ENCODE measurements at places on chromosomes 2 and 18.

DNA sequence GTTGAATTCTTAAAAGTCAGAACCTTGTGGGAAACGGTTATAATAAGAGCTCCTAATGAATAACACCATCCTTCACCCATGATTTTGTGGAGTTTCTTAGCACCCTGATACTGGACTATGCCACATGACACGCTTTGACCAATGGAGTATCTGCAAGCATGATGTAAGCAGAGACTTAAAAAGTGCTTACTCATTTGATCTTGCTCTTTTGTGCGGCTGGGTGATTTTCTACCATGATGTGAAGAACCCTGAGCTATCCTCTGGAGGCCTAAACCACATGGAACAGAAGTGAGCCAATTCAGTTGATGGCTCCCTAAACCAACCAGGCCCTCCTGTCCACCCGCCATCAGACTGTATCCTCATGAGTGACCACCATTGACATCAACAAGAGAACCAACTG lies 70.9 kb downstream of the TCF4 start:
- H3K4me1 ChIP-seq = peaks cover 77% of the 10 kb centered on the region
- H3K36me3 ChIP-seq = 0 out of 2 replicates have a peak, but pooled peaks cover 19% of the 10 kb centered on the region
- no peak overlapping the region for H3K4me3 ChIP-seq

GRCh38 chr2:68959001-68959400 lies 6.3 kb upstream of the GKN2 start:
- no peak for DNase-seq
- no peaks in the 10 kb centered on the region for H3K4me1 ChIP-seq
- H3K27me3 ChIP-seq = no peaks in the 10 kb centered on the region
- no peak overlapping the region for H3K27ac ChIP-seq
- no peak overlapping the region for H3K4me3 ChIP-seq

- no peak overlapping the region for H3K4me3 ChIP-seq
- no peak for DNase-seq
- no peaks in the 10 kb centered on the region for H3K36me3 ChIP-seq
- H3K27ac ChIP-seq = no peak overlapping the region
- peaks cover 6% of the 10 kb centered on the region for H3K4me1 ChIP-seq
- no peaks in the 10 kb centered on the region for H3K27me3 ChIP-seq
These were observed 4.7 kb upstream of the NPC1 start for GRCh38 chr18:23591011-23591410.

- H3K27me3 ChIP-seq = no peaks in the 10 kb centered on the region
- no peak for DNase-seq
- H3K27ac ChIP-seq = no peak overlapping the region
These were observed 461.1 kb upstream of the UBE2E3 start for GRCh38 chr2:180519276-180519675.

- H3K27ac ChIP-seq = no peak overlapping the region
- no peaks in the 10 kb centered on the region for H3K4me1 ChIP-seq
- no peak for DNase-seq
These were observed 248.1 kb upstream of the FIGN start for GRCh38 chr2:163983911-163984310.

- peaks cover 63% of the 10 kb centered on the region for H3K4me1 ChIP-seq
These were observed 72.9 kb downstream of the CLHC1 start for GRCh38 chr2:55159037-55159651.

DNA sequence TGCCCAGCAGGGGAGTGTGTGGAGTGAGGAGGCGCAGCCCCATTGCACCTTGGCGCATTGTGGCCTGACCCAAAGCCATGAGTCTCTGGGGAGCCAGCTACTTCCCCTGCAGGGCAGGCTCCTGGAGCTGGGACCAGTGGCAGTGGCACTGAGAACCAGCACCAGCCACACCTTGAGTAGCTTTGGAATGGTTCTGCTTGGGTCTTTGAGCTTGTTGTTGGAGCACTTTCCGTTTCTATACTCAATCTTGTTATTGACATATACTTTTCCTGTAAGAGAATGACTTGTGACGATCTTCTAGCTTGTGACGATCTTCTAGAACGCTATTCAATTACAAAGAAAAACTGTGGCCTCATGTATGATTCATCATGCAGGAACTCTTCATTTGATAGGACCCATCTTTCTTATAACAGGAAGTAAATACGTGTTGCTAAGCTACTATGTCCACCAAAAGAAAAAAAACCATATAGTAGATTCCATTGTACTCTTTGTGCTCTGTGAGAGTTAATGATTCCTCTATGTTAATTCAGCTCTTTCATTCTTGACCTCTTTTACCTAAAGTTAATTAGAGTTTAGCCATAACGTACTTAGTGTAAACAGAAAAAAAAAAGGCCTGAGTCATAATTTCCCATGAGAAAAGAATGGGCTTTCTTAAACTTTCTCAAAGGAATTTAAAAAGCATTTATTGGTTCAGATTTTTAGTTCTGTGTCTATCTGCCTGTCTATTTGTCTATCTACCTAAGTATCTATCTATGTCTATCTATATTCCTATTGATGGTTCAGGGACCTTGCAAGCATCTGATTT lies 113.1 kb downstream of the GATA6 start:
- H3K4me1 ChIP-seq = no peaks in the 10 kb centered on the region
- no peaks in the 10 kb centered on the region for H3K36me3 ChIP-seq
- H3K27me3 ChIP-seq = 0 out of 2 replicates have a peak, but pooled peaks cover 2% of the 10 kb centered on the region
- no peak overlapping the region for H3K27ac ChIP-seq

- H3K4me3 ChIP-seq = no peak overlapping the region
- DNase-seq = no peak
- H3K36me3 ChIP-seq = no peaks in the 10 kb centered on the region
- no peak overlapping the region for H3K27ac ChIP-seq
- no peaks in the 10 kb centered on the region for H3K4me1 ChIP-seq
- no peaks in the 10 kb centered on the region for H3K27me3 ChIP-seq
These were observed 9.7 kb downstream of the XDH start for GRCh38 chr2:31404827-31405226.

DNA sequence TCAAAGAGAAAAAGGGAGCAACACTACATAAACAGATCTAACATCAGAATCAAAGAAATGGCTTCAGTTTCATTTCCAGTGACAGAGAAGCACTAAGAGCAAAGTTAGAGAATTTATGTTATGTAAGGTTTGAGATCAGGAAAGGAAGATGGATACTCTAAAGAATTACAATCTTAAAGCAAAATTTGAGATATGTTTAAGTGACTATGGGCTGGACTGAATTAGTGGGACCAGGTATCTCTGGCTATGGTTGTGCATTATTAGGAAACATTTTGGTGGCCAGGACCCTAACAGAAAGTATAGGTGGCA lies 208.2 kb downstream of the CCDC178 start:
- no peaks in the 10 kb centered on the region for H3K36me3 ChIP-seq
- no peaks in the 10 kb centered on the region for H3K27me3 ChIP-seq
- no peak overlapping the region for H3K4me3 ChIP-seq

- no peaks in the 10 kb centered on the region for H3K4me1 ChIP-seq
- no peak overlapping the region for H3K27ac ChIP-seq
- no peaks in the 10 kb centered on the region for H3K36me3 ChIP-seq
- no peaks in the 10 kb centered on the region for H3K27me3 ChIP-seq
These were observed 33.6 kb upstream of the ATP6V1B1 start for GRCh38 chr2:70902067-70902442.

GRCh38 chr18:42527766-42528165 lies 572.7 kb downstream of the PIK3C3 start:
- no peak overlapping the region for H3K27ac ChIP-seq
- H3K4me1 ChIP-seq = no peaks in the 10 kb centered on the region
- H3K36me3 ChIP-seq = no peaks in the 10 kb centered on the region
- H3K27me3 ChIP-seq = no peaks in the 10 kb centered on the region

DNA sequence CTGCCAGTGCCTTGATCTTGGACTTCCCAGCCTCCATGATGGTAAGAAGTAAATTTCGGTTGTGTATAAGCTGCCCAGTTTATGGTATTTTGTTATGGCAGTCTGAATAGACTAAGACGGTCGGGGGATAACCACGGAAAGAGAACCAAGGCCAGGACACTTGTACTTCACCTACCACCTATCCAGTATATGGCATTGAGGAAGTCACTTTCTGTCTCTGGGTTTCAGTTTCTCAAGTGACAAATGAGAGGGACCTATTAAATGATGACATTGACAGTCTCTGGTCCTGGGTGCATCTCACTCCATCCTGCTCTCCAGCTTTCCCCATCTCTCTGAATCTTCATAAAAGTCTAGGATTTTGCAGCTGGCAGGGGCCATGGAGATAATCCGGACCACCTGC lies 183.8 kb upstream of the MSH6 start:
- no peaks in the 10 kb centered on the region for H3K27me3 ChIP-seq
- DNase-seq = peak; percentile 63
- no peak overlapping the region for H3K27ac ChIP-seq
- no peaks in the 10 kb centered on the region for H3K36me3 ChIP-seq

DNA sequence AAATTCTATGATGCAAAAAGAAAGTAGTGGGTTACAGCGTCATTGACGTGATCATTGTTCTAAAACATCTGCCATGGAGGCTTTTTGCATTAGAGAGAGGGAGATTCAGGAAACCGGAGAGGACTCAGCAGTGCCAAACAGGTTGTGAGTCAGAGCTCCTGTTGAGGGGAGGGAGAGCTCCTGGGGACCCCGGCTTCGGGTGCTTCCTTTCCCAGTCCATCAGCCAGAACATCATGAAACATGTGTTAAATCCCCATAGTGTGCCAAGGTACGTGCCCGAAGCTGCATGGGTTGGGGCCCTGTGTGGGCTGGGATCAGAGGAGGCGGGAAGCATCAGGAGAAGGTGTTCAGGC lies 791 bp upstream of the CYRIA start:
- H3K4me1 ChIP-seq = peaks cover 29% of the 10 kb centered on the region
- H3K36me3 ChIP-seq = no peaks in the 10 kb centered on the region
- H3K27me3 ChIP-seq = no peaks in the 10 kb centered on the region
- H3K4me3 ChIP-seq = peak overlapping the region; percentile 58
- DNase-seq = no peak
- H3K27ac ChIP-seq = no peak overlapping the region

DNA sequence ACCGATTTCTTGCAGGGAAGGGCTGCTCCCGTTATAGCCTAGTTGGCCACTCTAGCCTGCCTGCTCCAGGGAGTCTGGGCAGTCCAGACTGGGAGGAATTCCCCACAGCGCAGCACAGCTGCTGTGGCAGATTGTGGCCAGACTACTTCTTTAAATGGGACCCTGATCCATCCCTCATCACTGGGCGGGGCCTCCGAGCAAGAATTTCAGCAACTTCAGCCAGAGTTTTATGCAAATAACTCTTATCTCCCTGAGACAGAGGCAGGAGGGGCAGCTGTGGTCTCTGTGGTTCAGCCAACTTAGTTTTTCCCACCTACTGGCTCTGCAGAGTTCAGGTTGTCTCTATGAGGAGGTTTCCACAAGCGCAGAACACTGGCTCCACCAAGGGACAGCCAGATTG lies 1583.2 kb downstream of the SUCLG1 start:
- DNase-seq = no peak
- H3K36me3 ChIP-seq = no peaks in the 10 kb centered on the region
- no peak overlapping the region for H3K4me3 ChIP-seq
- H3K4me1 ChIP-seq = no peaks in the 10 kb centered on the region
- no peak overlapping the region for H3K27ac ChIP-seq
- no peaks in the 10 kb centered on the region for H3K27me3 ChIP-seq

- no peak overlapping the region for H3K4me3 ChIP-seq
- H3K27ac ChIP-seq = no peak overlapping the region
- H3K27me3 ChIP-seq = no peaks in the 10 kb centered on the region
- H3K4me1 ChIP-seq = no peaks in the 10 kb centered on the region
These were observed 200.6 kb downstream of the NAPG start for GRCh38 chr18:10726198-10727068.

- no peaks in the 10 kb centered on the region for H3K27me3 ChIP-seq
- H3K4me3 ChIP-seq = no peak overlapping the region
- no peaks in the 10 kb centered on the region for H3K4me1 ChIP-seq
These were observed 68.8 kb downstream of the MAP4K4 start for GRCh38 chr2:101766337-101766736.

GRCh38 chr2:121888189-121888557 lies 132.7 kb downstream of the TSN start:
- no peak overlapping the region for H3K27ac ChIP-seq
- DNase-seq = peak; percentile 83

GRCh38 chr18:66575263-66575662 lies 28.6 kb downstream of the CDH19 start:
- H3K27ac ChIP-seq = no peak overlapping the region
- no peak for DNase-seq
- no peaks in the 10 kb centered on the region for H3K36me3 ChIP-seq
- no peaks in the 10 kb centered on the region for H3K27me3 ChIP-seq
- H3K4me1 ChIP-seq = no peaks in the 10 kb centered on the region
